ENCODE measurements at places on chromosomes 2 and 18.

DNA sequence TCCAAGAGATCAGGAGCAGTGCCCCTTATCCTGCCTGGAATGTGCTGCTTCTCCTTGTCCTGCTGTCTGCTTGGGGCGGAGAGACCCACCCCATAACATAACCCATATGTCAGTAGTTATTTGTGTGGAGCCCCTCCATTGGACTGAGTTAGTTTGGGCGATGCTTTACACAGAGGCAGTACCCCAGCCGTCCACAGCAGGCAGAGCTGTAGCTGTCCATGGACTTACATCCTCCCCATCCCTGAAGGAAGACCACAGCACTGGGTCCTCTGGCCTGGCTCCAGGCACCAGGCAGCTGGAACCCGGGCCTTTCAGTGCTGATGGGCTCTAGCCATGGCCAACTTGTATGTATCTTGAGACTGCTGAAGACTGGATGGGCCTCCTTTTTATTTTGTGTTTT lies 20.3 kb downstream of the GKN2 start:
- no peak for DNase-seq

GRCh38 chr2:10556271-10557140 lies 108.4 kb upstream of the ODC1 start:
- DNase-seq, result no peak

DNA sequence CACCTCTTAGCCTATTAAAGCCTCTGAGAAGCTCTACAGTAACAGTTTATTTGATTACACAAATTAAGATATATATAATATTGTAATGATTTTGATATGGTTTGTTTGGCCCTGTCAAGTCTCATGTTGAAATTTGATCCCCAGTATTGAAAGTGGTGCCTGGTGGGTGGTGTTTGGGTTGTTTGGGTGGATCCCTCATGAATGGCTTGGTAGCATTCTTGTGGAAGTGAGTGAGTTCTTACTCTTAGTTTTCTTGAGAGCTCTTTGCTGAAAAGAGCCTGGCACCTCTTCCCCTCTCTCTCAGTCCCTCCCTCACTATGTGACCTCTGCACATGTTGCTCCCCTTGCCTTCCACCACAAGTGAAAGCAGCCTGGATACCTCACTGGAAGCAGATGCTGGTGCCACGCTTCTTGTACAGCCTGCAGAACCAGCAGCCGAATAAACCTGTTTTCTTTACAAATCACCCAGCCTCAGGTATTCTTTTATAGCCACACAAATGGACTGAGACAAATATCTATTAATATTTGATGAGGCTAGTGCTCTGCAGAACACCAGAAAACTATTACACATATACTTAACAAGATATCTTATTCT lies 52.8 kb downstream of the SLC4A10 start:
- DNase-seq, result no peak

GRCh38 chr18:31454066-31454708 lies 6.6 kb downstream of the DSG3 start:
- peak; percentile 95 for DNase-seq

DNA sequence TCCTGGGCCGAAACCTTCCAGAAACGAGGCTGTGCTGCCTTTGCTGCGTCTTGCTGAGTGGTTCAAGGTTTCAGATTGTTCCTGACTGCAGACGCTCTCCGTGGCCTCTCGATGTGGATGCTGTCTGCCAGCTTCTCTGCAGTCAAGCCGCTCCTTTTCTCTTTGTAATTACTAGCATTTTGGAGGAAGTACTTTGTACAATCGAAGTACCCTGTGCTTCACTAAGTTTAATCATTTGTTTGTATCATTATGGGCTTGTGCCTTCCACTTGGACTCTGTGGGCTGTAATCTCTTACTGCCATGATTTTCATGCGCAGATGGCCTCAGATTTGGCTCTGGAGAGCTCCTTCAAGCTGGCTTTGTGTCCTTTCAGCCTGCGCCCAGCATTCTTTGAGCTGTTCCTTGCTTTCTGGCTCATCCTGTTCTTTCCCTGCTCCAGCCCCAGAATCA lies 49.3 kb downstream of the TRAF3IP1 start:
- no peak for DNase-seq

DNA sequence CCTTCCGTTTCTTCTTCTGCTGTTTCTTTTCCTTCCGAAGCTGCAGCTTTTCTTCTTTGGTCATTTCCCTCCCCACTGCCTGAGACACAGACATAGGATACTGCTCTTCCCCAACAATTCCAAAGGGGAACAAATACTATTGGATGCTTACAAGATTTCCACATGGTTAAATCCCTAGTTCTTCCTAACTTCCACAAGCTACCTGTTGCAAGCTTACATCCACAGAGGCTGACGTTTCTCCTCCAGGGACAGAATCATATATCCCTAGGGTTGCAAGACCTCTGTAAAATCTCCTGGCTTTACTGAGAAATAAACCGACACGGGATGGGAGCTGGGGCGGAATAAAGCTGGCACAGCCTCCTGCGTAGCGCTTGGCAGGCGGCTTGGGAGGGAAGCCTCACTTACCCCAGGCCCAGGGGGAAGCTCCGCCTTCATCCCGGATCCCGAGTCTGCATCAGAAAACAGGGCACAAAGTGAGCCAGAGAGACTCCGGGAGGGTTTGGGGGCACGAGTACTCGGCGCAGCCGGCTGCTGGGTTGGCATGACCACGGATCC lies 590 bp downstream of the EIF2B4 start:
- DNase-seq, result peak; percentile 48

DNA sequence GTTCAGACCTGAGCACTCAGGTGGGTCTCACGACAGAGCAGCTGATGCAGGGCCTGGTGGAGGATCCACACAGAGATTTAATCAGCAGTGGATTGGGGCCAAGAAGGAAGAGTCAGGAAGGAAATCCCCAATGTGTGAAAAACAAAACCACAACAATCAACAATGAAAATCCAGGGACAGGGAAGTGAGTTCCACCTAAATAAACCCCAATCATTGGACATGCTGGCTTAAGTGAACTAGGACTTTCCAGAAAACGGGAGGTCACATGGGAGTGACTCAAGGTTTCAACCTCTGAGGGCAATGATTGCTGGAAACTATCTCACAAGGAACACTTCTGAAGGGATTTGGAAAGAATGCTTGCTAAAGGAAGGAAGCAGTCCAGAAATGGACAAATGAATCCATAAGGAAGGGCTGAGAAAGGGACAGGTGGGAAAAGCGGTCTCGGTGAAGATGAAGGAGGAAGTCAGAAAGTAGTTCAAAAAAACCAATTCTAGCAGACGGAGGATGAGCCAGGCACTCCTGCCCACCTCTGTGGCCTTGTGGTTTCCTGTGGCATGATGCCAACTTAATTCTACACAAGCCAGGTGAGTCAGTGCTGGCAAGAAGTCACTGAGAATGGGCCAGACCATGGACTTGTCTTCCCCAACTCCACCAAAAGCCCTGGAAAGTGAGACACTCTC lies 15.4 kb upstream of the XDH start:
- DNase-seq, result peak; percentile 40

- DNase-seq, result no peak
Observed at GRCh38 chr2:43021791-43022509, 204.5 kb downstream of the ZFP36L2 start.

Data from amniotic epithelial cell (primary cell).